Breast epithelium (tissue), 4 donors: ENCODE measurements at places on chromosomes 2 and 18.

DNA sequence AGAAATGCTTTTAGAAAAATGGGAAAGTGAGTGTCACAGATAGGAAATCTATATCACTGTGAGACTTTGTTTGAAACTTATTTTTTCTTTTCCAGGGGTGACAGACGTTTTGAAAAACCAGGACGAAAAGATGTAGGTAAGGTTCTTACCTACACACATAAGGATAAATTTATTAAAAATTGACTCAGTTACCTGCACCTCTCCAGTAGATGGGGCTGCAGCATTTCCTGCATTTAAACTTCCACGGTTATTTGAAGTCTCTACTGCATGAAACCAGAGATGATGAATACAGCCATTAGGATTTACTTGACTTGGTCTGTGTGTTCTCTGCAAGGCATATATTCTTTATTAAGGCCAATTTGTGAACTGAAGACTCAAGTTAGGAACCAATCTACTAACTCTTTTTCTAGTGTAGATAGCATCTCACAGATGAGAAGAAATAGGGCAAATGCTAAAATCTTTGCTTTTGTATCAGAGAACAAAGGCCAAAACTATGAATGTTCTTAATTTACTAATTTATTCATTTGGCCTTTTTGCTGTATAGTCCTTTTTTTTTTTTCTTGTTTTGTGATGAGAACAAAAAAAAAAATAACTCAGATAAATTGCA is 15.0 kb downstream of the KCNJ13 start:
- DNase-seq, result no peak

DNA sequence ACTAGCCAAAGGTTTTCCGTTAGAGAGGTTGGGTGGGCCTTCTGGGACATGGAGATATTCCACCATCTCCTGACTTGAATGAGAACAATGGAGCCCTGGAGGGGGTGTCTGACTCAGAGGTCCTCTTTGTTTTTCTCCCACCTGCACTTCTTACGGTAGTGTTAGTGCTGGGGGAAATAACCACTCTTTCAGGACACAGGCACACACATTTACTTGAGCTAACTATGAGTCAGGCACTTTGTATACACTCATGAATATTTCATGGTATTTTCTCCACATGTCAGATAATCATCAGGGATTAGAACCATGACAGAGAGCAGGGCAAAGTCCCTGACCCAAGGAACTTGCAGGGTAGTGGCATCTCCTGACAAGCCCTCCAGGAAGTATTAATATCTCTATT is 439.1 kb downstream of the TSN start:
- no peak for DNase-seq

GRCh38 chr2:232835687-232836208 is 34.3 kb upstream of the SNORC start:
- no peak for DNase-seq

DNA sequence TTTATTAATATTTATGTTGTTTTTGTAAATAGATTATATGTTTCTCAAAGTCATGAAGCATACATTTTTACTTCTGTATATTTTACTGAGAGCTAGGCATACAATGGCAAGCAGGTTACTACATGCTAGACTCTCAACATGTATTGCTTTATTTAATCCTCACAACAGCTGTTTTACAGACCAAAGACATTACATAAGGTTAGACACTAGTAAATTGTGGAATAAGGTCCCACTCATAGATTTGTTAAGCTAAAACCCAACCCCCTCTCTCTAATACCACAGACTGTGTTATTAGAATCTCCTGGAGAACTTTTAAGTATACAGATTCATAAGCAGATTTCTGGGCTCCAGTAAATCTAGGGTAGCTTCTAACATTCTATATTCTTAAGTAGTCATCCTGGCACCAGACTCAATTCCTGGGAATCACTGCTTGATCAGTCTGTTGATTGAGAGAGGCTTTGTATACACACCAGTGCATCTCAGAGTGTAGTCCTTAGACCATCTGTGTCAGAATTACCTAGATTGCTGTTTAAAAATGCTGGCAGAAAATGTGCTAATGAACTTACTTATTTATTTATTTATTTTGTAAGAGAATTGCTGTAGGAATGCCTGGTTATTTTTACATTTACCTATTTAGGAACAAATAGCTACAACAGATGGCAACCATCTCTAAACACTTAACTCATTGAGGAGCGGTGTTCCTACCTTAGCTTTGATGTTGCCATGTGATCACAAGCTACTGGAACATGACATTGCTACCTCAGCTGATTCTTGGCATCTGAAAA is 153.5 kb upstream of the CAVIN2 start:
- DNase-seq, result no peak

- DNase-seq, result no peak
Measured at GRCh38 chr2:236298924-236299475, 34.8 kb upstream of the ASB18 start.

DNA sequence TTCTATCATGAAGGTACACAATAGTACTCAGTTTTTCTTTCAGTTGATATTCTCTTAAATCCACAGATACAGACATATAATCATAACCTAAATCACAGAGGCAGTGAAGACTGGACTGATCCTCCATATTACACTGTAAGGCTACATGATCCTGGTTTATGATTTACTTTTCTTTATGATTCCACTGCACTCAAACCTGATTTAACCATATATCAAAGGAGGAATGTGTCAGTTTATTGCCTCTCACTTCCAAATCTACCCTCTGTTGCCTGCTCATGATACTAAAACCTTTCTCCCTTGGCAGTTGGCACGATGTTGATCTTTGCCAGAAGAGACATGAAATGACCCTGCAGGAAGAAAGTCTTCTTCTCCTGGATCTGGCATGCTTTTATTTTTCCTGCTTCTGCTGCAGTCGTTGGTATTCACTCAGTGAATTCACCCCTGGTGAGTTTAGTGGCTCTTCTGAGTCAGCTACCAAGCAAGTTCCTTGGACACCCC is 426.4 kb downstream of the MBD2 start:
- no peak for DNase-seq

DNA sequence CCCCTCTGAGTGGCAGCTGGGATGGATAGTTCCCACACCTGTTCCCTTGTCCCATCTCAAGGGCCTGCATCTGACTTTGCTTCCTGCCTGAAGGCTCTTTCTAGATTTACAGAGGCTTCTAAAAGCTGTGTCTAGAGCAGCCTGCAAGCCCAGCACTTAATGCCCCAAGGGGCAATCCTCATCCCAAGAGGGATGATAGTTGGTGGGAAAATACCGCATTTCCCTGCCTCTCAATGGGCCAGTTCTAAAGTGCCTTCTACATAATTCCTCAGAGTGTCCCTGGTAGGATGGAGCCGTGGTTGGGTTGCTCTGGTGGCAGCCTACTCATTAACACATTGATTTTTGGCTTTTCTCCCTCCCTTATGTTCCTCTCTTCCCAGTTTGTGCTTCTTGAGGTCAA is 29.5 kb downstream of the LAMA3 start:
- no peak for DNase-seq

DNA sequence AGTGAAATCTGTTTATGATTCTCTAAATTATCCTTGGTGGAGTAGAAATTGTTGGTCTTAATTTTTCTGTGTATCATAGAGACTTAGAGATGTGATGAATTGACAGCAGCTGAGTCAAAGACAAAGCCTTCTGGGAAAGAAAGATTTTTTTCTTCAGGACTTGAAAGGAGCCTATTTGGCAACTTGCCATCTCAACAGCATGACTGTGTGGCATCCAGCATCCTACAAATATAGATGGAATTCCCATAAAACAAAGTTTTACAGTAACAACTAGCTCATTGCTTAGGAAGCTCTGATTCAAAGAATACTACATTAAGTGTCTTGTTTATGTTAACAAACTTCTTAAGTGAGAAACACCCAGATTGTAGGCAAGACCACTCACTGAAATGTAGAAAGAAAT is 79.2 kb upstream of the SETBP1 start:
- DNase-seq, result no peak

DNA sequence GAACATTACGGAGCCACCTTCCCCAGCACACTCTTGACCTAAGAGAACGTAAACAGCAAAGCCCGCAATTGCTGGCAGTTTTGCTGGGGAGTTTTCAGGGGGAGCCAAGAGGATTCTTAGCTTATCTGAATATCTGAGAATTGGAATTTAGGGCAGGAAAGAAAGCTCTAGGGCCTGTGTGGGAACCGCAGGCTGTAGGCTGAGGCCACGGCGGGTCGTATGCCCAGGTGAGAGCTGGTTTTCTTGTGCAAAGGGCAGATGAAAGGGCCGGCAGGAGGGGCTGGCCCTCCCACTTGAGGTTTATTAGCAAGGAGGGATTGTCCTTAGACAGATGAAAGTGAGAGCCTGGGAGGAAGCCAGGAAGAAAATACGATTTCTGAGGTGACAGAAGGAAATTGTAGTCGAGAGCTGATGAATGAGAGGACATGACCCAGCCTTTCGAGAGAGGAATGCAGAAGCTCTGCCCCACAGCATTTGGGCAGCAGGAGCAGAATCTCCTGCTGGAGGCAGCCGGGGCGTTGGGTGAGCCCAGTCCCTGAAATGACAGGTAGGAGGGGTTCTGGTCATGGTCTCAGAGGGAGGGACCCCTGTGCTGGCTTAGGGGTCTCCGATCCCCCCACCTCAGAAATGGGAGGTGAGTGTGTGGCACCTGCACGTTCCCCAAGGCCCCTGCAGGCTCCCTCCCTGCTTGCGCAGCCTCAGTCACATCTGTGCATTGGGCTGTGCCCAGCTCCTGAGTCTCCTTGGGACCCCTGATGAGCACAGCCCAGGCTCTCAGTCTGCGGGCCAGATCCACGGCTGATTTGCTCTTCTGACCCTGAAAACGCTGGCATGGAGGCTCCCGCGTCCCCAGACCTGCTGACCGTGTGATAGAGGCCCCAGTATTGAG is 61.1 kb downstream of the CABLES1 start:
- DNase-seq, result peak; percentile 38

- no peak for DNase-seq
Measured at GRCh38 chr2:26682155-26682554, 10.4 kb upstream of the KCNK3 start.

GRCh38 chr2:172995323-172996244 is 80.1 kb upstream of the MAP3K20 start:
- peak; percentile 80 for DNase-seq

GRCh38 chr18:75533209-75533608 is 105.7 kb upstream of the SMIM21 start:
- no peak for DNase-seq

DNA sequence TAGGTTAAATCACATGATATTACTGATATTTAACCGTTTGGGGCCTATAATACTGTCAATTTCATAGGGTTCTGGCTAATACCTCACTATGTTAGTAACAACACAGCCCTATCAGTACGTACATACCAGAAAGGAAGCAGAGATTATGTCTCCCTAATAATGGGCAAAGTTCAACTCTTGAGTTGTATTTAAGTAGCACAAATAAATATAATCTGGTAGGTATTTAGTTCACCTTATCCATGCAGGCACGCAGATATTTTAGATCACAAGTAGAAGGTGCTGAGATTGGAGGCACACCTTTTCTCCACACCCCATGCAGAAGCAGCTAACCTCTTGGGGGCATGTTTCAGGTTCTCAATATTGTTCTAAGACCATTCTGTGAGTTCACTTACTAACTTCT is 118.9 kb downstream of the IRS1 start:
- DNase-seq, result no peak

GRCh38 chr2:102110171-102110570 is 32.4 kb upstream of the IL1R1 start:
- DNase-seq, result no peak

DNA sequence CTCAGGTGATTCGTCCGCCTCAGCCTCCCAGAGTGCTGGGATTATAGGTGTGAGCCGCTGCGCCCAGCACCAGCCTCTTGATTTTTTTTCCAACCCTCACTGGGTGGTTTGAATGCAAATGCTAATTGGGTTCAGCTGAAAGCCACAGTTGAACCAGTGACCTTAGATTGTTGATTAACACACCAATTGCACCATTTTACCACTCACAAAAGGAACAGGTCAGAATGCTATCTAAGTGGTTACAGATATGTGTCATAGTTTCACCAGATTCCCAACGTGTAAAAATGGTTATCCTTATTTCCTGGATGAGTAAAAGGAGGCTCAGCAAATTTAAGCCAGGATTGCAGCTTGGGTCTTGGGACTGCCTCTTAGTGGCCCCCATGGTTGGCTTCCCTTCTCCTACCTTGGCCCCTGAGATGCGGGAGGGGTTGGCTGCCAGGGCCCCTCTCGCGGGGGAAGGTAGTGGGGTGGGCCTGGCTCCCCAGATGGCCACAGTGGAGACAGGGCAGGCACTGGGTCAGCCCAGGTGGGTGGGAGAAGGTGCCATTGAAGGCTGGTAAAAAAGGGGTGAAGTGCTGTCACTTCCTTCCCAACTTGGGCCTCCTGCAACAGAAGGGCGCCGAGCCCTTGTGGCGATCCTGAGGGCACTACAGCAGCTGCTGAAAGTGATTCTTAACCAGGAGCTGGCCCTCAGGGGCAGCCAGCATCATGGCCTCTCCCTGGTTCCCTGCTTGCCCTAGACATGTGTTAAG is 164.9 kb upstream of the HAAO start:
- no peak for DNase-seq

GRCh38 chr2:38398739-38399138 is 21.7 kb upstream of the ATL2 start:
- DNase-seq, result no peak

- DNase-seq, result no peak
Measured at GRCh38 chr2:196980473-196980872, 54.0 kb upstream of the PGAP1 start.

DNA sequence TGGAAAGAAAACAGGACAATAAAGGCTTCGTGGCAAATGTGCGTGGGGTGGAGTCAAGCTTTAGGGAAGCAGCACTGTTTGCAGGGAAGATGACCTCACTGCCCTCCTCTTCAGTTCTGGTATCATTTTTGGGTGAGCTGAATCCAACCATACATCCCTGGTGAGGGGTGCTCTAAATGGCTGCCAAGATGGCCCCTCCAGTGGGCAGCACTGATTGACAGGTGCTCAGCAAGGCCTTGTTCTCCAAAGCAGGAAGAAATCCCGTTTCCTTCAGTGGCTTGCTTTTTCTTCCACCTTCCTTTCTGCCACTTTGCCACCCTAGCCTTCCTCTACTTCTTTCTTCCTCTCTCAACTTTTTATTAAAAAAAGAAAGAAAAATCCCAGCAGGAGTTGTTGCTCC is 132.8 kb upstream of the SP5 start:
- DNase-seq, result no peak

- DNase-seq, result no peak
Measured at GRCh38 chr2:3774336-3774735, 71.0 kb downstream of the DCDC2C start.

GRCh38 chr18:35247412-35248249 is 6.8 kb downstream of the ZNF397 start:
- DNase-seq, result no peak

GRCh38 chr2:1283871-1284270 is 129.4 kb upstream of the TPO start:
- DNase-seq, result no peak

GRCh38 chr2:126669772-126670171 is 13.8 kb downstream of the GYPC start:
- no peak for DNase-seq

GRCh38 chr2:23414106-23414505 is 29.1 kb downstream of the KLHL29 start:
- DNase-seq, result no peak
